ENCODE measurements at places on chromosomes 11 and 22. TPM values are rescaled to one million over a fixed set of nuclear protein-coding genes. Genes with fewer than 3 reads are reported as not detected.

The GRAP2 gene
- total RNA-seq = not detected

DNA sequence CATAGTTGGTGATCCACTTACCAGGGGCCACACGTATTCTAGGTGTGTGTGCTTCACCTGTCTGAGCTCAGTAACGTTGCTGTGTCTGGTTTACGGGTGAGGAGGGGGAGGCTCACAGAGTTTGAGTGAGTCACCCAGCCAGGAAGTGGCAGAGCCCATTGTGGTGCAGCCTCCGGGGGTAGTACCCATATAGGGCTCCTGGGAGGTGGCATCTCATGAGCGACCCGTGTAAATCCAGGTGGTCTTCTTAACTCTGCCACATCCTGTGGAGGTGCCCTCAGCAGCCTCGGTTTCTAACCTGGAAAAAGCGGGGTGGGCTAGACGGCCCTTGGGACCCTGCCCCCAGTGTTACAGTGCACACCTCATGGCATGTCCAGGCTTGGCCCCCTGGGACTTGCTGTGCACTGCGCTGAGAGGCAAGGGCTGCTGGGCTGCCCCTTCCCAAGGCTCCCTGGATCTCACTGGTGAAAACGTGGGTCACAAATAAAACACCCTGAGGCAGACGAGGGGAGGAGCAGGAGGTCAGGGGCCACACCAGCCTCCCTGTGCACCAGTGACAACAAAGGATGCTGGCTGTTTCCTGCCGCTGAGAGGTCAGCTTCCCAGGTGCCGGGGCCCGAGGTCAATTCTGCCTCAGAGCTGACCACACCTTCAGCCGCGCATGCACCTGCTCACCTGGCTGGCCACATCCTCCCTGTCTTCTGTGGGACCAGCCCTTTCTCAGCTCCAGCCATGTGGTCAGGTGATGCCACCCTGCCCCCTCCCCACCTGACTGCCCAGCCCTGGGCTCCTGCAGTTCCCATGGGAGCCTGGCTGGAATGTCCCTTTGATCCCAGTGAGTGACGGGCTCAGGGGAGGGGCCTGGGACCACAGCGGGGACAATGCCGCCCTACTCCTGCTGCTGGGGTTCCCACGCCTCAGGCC lies 305.1 kb downstream of the CTTN start:
- H3K27me3 ChIP-seq = no peaks in the 10 kb centered on the region
- H3K36me3 ChIP-seq = no peaks in the 10 kb centered on the region
- H3K4me1 ChIP-seq = peaks cover 20% of the 10 kb centered on the region
- peak; percentile 64 for DNase-seq
- H3K27ac ChIP-seq = no peak overlapping the region

The SLC22A9 gene
- total RNA-seq = not detected

DNA sequence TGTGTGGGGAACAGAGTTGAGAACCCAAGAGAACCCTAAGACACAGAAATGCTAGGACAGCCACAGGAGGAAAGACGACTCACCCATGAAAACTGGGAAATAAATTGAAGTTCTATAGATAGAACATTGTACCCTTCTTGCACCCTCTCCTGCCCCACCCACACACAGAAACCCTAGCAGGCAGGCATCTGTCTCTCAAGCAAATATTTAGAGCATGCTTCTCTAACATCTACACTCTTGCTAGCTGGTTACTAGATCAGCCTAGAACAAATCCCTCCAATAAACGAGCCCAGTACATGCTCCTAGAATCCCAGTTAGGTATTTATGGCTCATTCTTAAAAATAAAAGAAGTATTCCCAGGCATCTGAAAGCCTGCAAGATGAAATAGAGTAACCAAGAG lies 32.1 kb upstream of the CLPB start:
- no peaks in the 10 kb centered on the region for H3K36me3 ChIP-seq
- H3K4me1 ChIP-seq = peaks cover under 1% of the 10 kb centered on the region
- peaks cover 11% of the 10 kb centered on the region for H3K27me3 ChIP-seq
- no peak overlapping the region for H3K4me3 ChIP-seq
- H3K27ac ChIP-seq = no peak overlapping the region

The IL10RA gene
- total RNA-seq = not detected

GRCh38 chr11:83480811-83481210 lies 194.6 kb upstream of the CCDC90B start:
- no peaks in the 10 kb centered on the region for H3K27me3 ChIP-seq
- no peak overlapping the region for H3K27ac ChIP-seq
- H3K4me3 ChIP-seq = no peak overlapping the region
- peaks cover 13% of the 10 kb centered on the region for H3K4me1 ChIP-seq

DNA sequence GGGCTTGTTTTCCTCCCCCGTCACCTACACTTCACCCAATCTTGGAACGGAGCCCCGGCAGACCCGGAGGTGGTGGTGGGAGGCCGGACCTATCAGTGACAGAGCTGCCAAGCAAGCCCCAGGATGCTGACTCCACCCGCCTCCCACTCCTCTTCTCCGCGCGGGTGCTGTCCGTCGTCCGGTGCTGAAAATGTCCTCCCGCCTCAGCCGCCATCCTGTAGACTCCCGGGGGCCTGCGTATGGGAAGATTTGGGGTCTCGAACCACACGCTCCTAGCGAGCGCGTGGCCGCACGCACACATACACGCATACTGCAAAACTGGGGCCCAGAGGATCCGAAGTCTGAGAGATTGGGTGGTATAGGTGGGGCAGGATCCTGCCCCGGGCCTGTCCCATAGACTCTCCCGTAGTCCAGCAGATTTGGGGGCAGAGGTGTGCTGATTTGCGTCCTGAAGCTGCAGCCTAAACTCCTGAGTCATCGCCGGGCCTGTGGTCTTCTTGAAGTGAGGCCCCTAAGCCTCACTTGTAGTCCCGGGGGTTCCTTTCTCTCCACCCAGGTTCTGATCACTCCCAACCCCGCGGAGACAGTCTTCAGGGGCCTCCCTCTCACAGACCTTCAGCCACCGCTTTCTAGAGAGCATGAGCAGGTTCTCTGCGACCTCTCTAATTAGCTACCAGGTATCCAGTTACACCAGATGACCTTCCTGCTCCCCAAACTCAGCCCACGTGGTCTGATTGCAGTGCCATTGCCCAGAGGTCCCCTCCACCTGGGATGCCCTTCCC lies 796 bp upstream of the YIF1A start:
- peak; percentile 92 for DNase-seq
- peak overlapping the region; percentile 27 for H3K27ac ChIP-seq

- no peaks in the 10 kb centered on the region for H3K27me3 ChIP-seq
- H3K27ac ChIP-seq = no peak overlapping the region
- no peak overlapping the region for H3K4me3 ChIP-seq
- no peak for DNase-seq
- no peaks in the 10 kb centered on the region for H3K36me3 ChIP-seq
Measured at GRCh38 chr11:73001615-73002014, 140.5 kb downstream of the FCHSD2 start.

GRCh38 chr11:64914123-64914522 lies 2.9 kb downstream of the ATG2A start:
- H3K27ac ChIP-seq = no peak overlapping the region
- peaks cover 17% of the 10 kb centered on the region for H3K4me1 ChIP-seq
- no peaks in the 10 kb centered on the region for H3K36me3 ChIP-seq
- no peaks in the 10 kb centered on the region for H3K27me3 ChIP-seq

- H3K27ac ChIP-seq = no peak overlapping the region
- peaks cover 12% of the 10 kb centered on the region for H3K4me1 ChIP-seq
- H3K4me3 ChIP-seq = no peak overlapping the region
- H3K36me3 ChIP-seq = no peaks in the 10 kb centered on the region
- no peak for DNase-seq
Measured at GRCh38 chr22:48389916-48390315, 1437.8 kb downstream of the BRD1 start.

DNA sequence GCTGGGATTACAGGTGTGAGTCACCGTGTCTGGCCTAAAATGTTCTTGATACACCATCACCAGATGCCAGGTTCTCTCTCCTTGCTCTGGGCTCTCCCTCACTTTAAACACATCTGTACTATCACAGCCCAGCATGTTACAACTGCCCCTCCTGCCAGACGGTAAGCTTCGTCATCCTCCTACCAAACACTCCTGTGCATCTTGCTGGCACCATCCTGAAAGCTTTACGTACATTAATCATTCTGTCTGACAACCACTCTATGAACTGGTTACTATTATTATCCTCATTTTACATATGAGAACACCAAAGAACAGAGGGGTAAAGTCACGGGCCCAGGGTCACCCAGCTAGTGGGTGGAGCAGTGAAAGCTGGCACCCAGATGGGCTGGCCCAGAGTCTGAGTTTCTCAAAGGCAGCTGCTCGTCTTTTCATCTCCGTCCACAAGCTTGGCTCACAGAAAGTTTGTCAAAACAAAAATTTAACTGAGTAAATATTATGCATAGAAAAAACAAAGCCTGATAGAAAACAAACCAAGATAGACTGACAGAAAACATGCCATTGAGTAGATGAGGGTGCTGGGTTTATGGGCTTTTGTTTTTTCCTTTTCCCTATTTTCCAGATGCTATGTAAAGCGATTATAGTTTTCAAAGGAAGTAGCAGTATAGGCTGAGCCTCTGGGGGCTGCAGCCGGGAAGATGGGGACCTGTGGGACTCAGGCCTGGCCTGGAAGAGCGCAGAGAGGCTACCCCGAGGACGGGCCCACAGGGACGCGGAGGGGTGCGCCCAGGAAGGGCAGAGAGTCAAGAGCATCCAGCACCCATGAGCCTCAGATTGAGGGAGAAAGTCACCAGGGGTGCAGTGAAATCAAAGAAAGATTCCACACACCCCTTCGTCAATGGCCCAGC lies 9.5 kb downstream of the PLA2G6 start:
- no peak overlapping the region for H3K4me3 ChIP-seq
- no peak overlapping the region for H3K27ac ChIP-seq
- no peak for DNase-seq
- no peaks in the 10 kb centered on the region for H3K27me3 ChIP-seq

DNA sequence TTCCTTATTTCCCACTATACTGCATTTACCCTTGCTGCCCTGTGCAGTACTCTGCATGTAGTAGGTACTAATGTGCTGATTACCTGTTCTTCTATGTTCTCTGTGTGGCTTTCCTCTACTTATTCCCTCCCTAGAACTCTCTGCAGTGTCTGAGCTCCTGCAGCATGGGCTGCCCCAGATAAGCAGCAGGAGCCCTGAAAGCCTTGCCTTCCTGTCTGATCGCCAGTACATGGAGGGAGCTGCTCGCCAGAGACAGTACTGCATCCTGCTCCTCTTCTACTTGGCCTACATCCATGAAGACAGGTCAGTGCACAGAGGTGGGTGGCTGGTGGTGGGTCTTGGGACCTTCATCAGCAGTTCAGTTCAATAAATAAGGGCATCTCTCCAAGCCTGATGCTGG lies 42.2 kb upstream of the CCDC134 start:
- no peaks in the 10 kb centered on the region for H3K27me3 ChIP-seq
- DNase-seq = no peak
- no peak overlapping the region for H3K27ac ChIP-seq
- H3K4me1 ChIP-seq = peaks cover 1% of the 10 kb centered on the region
- no peak overlapping the region for H3K4me3 ChIP-seq
- H3K36me3 ChIP-seq = no peaks in the 10 kb centered on the region

The NRXN2 gene
- total RNA-seq = 9.2 TPM

DNA sequence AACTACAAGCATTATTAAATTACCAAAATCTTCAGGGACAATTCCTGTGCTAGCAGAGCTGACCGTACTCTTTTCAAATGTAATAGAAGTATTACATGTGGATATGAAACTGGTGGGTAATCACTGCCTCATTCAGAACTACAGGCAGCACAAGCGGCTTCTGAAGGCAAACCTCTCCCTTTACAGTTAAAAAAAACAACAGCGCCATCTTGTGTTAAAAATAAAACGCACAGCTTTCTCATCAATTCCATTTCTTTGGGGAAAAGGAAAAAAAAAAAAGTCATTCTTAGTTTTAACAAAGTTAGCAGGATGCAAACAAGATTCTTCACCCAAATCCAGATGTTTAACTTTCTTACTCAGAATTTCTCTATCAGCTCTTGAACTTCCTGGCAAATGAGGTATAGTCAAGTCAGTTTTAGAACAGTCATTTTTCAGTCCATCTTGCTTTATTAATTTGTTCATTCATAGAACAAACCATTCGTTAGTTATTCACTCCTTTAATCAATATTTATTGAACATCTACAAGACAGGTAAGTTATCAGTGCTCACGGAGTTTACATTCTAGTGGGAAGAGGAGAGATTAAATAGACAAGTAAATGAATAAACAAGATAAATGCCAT lies 331.8 kb upstream of the MPPED2 start:
- no peaks in the 10 kb centered on the region for H3K36me3 ChIP-seq
- no peaks in the 10 kb centered on the region for H3K4me1 ChIP-seq

DNA sequence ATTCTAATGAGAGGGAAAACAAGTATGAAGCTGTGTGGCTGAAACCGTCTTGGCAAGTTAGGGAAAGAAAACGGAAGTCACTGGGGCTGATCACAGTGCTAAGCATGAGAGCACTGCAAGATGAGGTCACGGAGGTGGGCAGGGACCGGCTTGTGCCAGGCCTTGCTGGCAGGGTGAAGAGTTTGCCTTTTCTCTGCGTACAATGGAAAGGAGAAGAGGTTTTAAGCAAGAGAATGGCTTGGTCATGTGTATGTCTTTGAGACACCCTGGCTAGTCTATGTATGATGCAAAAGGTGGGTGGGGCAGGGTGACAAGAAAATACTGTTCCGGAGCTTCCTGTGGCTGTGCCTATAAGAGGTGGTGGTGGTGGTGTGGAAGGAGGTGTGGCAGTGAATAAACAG lies 567.9 kb downstream of the NTM start:
- H3K4me3 ChIP-seq = no peak overlapping the region
- no peaks in the 10 kb centered on the region for H3K4me1 ChIP-seq
- no peaks in the 10 kb centered on the region for H3K27me3 ChIP-seq

GRCh38 chr11:47977623-47978022 lies 2.7 kb upstream of the PTPRJ start:
- H3K4me3 ChIP-seq = no peak overlapping the region
- DNase-seq = no peak
- H3K27me3 ChIP-seq = peaks cover 7% of the 10 kb centered on the region
- no peak overlapping the region for H3K27ac ChIP-seq
- H3K36me3 ChIP-seq = no peaks in the 10 kb centered on the region
